ENCODE measurements at places on chromosomes 6 and 20.

DNA sequence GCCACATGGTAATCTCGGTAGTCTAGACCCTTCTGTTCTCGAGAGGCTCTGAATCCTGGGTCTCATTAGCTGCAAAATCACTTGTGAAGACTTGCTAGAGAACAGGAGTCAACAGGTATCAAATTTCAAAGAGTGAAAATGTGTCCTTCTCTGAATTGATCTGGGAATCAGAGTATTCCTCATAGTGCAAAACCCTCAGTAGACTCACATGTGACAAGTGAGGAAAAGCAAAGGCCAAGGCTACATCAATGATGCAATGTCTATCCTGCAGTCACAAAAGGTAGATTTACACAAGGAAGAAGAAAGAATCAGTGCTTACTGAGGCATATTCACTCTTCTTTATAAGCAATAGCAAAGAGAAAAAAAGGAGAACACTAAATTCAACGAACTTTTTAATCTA is 1220.0 kb upstream of the GJE1 start:
- no peak for DNase-seq

DNA sequence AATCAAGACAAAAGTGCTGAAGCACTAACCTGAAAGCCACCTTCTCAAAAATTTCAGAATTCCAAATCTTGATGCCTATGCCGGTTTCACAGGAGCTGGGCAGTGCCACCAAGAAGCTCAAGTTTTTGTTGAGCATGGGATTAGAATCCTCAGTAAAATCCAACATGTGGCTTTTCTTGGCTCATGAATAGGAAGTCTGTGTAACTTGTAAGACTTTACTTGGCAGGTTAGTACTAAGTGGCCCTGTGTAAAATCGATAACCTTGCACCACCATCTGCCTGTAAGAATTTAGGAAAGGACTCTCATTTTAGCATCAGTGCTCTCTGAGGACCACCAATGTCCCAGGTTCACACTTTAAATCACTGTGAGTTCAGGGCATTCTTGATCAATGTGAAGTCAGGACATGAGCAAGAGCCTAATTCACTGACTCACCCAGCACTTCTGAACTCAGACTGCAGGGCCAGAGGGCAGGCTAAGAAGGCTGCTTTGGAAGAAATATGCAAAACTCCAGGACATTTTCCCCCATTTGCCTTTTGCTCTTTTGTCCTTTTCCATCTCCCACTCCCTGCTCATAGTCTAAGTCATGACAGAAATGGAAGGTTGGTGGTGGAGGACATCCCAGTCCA is 113.2 kb downstream of the EDN1 start:
- no peak for DNase-seq

GRCh38 chr6:95741045-95741444 is 163.7 kb downstream of the MANEA start:
- no peak for DNase-seq

GRCh38 chr6:142870787-142871415 is 74.1 kb downstream of the HIVEP2 start:
- no peak for DNase-seq

GRCh38 chr6:3869632-3870527 is 20.7 kb downstream of the FAM50B start:
- no peak for DNase-seq

DNA sequence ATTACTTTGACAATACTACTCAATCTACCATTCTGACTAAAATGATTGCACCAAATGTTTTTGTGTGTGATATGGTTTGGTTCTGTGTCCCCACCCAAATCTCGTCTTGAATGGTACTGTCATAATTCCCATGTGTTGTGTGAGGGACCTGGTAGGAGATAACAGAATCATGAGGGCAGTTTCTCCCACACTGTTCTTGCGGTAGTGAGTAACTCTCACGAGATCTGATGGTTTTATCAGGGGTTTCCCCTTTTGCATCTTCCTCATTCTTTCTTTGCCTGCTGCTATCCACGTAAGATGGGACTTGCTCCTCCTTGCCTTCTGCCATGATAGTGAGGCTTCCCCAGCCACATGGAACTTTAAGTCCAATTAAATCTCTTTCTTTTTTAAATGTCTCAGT is 20.8 kb downstream of the SYCP2 start:
- DNase-seq = no peak

- peak; percentile 44 for DNase-seq
Measured at GRCh38 chr20:20003031-20003954, 13.9 kb upstream of the NAA20 start.

- DNase-seq = no peak
Measured at GRCh38 chr20:50356962-50357782, 153.0 kb upstream of the PTPN1 start.

- no peak for DNase-seq
Measured at GRCh38 chr6:1988843-1989242, 256.6 kb downstream of the GMDS start.

DNA sequence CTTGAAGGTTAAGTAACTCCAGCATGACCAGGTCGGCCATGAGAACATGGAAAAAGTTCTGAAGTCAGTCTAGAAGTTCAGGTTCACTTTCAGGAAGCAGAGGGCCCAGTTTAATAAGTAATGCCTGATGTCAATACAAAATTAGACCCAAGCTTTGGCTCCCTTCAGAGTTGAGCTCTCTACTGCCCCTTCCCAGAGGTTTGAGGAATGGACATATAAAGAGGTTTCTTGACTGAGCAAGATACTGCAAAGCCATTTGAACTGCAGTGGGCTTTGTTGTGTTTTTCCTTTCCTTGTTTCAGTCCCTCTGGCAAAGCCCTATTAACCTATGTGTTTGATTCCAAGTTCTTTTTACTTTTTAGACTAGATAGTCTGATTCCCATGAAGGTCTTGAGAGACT is 97.8 kb upstream of the PREP start:
- DNase-seq = no peak

GRCh38 chr6:12911427-12911826 is 194.9 kb downstream of the PHACTR1 start:
- DNase-seq = peak; percentile 58

- no peak for DNase-seq
Measured at GRCh38 chr20:15708984-15709598, 864.2 kb downstream of the KIF16B start.

DNA sequence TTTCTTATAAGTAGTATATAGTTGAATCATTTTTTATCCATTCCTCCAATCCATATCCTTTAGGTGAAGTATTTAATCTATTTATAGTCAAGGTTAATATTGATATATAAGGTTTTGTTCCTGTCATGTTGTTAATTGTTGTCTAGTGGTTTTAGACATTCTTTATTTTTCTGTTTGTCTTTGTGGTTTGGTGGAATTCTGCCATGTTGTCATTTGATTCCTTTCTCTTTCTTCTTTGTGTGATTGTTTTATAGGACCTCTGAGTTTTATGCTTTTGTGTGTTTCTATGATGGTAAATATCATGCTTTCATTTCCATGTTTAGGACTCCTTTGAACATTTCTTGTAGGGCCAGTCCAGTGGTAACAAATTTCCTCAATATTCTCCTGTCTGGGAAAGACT is 450.3 kb upstream of the BTBD3 start:
- no peak for DNase-seq
